ENCODE measurements at places on chromosomes 4 and X. TPM values are rescaled to one million over a fixed set of nuclear protein-coding genes. Genes with fewer than 3 reads are reported as not detected.

Gene TCEAL2
- total RNA-seq, result 0.19 TPM

Gene RNF113A
- total RNA-seq, result 20.1 TPM

Gene CSAG1
- total RNA-seq, result not detected

Gene COX7B2
- not detected for total RNA-seq

Gene SPANXN3
- not detected for total RNA-seq
